ENCODE measurements at places on chromosomes 4 and X.

DNA sequence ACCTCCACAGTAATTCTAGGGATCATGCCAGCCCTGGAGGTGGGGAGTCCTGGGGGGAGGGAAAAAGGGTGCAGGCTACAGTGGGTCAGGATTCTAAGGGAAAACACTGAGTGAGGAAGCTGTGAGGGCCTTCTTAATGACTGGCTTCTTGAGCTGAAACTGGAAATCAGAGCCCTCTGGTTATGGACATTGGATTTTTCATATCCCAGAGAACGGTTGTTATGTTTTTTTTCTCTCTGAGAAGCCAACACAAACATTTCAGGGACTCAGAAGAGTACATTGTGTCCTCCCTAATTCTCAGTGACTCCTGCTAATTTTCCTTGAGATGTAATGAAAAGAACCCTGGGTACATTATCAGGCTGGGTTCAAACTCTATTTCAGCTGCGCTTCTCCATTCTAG lies 162.4 kb upstream of the PRDX4 start:
- DNase-seq = no peak

DNA sequence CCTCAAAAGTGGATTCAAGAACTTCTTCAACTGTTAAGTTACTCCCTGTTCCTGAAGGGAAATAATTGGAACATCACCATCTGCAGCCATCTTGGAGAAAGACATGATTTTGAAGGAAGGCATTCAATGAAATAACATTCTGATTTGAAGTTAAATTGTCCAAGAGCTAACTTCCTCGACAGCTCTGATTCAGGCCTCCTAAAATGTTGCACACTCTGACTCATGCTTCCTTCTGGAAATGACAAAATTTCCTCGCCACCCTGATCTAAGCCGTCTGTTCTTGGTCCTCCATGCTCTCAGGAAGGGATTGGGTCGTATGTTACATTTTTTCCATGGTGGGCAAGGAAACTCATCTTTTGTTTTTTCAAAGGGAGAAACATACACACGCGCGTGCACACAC lies 496.9 kb upstream of the DIPK2B start:
- DNase-seq = no peak

DNA sequence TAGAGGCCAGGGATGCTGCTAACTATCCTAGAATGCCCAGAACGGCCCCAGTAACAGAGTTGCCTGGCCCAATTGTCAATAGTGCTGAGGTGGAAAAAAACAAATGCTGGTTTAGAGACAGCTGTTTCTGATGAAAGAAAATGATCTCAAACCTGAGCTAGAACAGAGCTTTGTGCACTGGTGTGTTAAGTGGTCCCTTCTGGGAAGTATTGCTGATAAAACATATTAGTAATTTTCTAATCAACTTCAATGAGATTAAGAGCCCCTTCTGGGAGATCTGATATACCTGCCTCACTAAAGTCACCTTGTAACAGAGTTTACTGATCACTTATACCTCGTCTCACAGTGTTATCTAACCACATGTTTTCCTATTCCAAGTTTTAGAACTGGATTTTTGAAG lies 42.1 kb downstream of the SMPX start:
- DNase-seq = no peak

DNA sequence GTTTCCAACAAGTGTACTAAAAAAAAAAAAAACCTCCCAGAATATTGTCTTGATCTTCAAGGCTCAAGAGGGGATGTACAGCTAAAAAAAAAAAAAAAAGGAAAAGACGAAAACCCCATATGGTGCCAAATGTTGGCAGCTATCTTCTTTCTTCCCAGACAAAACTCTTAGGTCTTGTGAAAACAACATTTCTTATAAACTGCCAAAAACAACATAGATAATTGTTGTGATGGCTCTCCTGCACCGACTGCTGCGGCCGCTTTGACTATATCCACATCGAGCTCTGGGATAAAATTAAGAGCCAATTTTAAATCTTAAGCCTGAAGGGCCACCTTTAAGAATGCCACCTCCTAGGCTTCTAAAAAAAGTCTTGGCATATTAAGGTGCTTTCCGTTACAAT lies 23.5 kb downstream of the PDGFC start:
- no peak for DNase-seq

DNA sequence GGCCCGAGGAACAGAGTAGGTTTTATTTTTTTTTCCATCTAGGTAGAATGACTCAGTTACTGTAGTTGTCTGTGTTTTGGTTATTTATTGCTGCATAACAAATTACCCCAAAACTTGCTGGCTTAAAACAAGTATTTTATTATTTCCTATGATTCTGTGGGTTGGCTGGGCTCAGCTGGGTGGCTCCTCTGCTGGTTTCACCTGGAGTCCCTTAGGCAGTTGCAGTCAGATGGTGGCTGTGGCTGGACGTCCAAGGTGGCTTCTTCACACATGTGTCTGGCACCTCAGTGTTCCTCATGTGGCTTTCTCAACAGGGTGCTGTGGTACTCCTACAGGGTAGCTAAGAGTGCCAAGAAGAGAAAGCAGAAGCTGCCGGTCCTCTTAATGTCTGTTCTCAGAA lies 115.8 kb downstream of the PHEX start:
- DNase-seq = no peak

DNA sequence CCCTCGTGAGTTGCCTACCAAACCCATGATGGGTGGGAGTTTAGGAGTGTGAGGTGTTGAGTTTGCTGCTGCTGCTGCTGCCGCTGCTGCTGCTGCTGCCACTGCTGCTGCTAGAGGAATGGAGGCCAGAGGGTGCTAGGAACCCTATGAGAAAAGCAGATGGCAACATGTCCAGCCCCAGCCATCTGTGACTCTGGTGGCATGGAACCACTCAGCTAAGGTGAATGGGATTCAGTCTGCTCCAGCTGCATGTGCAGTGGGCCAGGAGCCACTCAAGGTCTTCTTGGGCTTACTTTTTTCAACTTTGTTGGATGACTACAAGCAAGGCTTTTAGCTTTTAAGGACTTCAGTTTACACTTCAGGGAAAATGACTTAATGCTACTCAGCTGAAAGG lies 103.8 kb downstream of the RTL5 start:
- DNase-seq = no peak

DNA sequence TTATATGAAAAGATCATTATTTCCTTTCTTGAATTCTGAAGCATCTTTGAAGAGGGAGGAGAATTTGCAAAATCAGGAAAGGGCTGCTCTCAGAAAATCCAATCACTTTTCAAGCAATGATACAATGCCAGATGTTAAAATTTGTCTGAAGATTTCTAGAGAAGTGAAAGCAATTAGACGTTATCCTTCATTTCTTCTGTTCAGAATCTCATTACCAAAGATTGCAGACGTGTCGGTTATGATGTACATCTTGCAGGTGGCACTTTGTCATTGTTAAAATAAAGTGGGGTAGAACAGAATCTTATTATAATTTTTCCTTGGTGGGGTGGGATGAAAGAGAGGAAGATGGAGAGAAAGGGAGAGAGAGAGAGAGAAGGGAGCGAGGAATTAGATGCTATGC lies 296.4 kb upstream of the STS start:
- no peak for DNase-seq

GRCh38 chr4:38889143-38889542 lies 21.5 kb downstream of the FAM114A1 start:
- DNase-seq = no peak

DNA sequence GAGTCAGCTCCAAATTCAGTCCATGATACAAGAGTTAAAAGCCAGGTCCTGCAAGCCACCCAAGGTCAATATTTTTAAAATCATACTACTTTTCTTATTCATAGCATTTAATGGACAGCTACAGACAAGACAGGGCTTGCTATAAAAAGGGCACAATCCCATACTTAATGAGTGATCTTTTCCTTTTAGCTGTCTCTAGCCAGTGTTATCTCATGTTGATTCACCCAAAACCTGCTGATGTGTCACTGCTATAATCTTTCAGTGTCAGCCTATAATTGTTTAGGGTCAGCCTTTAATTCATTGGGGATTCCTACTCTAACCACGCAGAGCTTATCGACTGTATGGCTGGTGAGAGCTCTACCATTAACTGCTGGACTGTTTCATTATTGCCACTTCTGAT lies 51.2 kb upstream of the HCCS start:
- DNase-seq = no peak

DNA sequence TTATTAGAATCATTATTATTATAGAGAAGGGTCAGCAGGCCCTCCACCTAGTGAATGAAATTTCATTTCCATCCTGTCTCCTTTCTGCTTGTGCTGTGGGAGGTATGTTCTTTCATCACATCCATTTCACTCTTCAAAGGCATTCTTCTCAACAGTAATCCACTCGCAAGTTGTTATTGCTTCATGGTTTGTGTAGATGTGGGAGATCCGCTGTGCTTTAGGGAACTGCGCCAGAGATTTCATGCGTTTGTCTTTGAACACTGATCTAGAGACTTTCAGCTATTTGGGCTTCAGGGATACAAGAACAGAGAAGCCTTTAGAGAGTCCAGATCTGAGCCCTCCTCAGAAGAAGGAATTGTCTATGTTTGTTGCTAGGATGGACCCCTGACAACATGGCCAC lies 53.5 kb upstream of the PUDP start:
- no peak for DNase-seq

DNA sequence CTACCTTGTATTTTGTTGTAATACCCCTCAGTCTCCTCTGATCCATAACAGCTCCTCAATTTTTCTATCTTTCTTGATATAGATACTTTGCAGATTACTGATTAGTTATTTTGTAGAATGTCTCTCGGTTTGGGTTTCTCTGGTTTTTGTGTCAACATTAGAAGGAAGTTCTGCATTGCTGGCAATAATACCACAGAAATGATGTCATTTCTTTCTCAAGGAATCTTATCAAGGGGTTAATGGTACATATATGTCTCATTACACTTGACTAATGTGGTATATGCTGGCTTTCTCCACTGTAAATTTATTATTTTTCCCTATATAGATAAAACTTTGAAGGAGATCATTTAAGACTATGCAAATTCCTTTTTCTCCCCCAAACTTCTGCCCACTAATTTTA lies 183.6 kb upstream of the DKK2 start:
- no peak for DNase-seq

GRCh38 chrX:82218361-82218760 lies 1016.5 kb downstream of the SH3BGRL start:
- DNase-seq = no peak

DNA sequence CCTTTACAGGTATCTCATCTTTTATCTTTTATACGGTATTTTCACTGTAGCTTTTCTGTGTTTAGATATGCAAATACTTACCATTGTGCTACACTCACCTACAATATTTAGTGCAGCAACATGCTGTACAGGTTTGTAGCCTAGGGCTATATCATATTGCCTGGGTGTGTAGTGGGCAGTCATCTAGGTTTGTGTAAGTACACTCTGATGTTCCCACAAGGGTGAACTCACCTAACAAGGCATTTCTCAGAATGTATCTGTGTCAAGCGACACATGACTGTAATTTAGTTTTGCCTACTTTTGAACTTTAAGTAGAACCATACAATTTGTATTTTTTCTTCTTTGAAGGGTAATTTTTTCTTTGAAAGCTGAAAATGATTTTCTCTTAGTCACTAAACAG lies 54.2 kb upstream of the SLC10A4 start:
- DNase-seq = no peak

- DNase-seq = no peak
These were observed 4.8 kb downstream of the CPE start for GRCh38 chr4:165383591-165384073.

GRCh38 chr4:165583341-165583740 lies 204.5 kb downstream of the CPE start:
- no peak for DNase-seq

DNA sequence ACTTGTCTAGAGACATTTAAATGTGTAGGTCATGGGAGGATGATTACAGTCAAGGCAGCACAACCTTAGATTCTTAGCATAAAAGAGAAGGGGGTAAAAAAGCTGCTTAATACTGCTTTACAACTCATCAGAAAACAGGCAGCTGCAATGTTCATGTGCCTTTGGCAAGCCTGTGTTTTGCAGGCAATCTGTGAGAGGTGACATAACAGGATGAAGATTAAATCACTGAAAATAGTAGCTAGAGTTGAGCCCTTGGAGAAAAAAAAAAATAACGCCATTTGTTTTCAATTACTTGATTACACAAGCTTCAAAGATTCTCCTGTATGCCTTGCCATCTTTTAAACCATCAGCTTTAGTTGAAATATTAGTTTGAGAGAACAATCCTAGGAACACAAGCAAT lies 847.6 kb upstream of the LCORL start:
- DNase-seq = no peak

- DNase-seq = no peak
These were observed 523.2 kb upstream of the IGFBP7 start for GRCh38 chr4:57633212-57633859.

GRCh38 chr4:97317671-97318070 lies 825.6 kb downstream of the STPG2 start:
- DNase-seq = no peak

DNA sequence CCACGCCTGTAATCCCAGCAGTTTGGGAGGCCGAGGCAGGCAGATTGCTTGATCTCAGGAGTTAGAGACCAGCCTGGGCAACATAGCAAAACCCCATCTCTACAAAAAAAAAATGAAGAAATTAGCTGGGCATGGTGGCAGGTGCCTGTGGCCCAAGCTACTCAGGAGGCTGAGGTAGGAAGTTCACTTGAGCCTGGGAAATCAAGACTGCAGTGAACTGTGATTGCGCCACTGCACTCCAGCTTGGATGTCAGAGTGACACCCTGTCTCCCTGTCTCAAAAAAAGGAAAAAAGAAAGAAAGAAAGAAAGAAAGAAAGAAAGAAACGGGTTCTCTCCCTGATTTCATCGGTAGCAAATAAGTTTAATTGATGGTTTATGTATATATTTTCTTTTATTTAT lies 64.6 kb upstream of the ESX1 start:
- no peak for DNase-seq

DNA sequence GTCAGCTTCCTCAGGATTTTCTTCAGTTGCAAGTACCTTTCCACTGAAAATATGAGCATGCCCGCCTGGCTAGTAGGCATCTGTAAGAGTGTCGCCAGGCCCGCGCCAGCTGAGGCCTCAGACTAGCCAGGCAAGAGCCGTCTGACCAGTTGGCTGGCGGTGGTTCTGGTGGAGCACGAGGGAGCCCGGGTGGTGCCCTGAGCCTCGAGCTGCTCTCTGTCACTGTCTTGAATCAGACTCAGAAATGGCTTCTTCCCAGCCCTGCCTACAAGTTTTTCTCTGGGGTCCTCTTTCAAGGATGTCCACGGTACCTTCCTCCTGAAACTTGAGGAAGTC lies 11.9 kb downstream of the GRPEL1 start:
- DNase-seq = no peak

DNA sequence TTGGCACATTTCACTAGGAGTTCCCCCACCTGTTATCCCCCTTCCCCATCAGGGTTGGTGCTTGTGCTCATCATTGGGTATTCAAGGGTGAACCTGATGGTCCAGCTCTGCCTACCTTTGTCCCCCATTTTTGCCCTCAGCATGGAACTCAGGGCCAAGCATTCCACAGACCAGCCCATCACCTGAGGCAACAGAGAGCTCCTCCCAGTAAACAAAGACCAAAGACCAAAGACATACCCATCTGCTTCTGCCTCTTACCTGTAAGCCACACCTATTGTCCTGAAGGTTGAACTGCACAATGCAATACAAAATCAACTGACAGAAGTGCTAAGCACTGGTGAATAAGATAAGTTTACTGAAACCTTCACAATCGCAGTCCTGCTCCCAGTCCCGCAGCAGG lies 237.5 kb downstream of the PAPSS1 start:
- DNase-seq = no peak

- no peak for DNase-seq
These were observed 86.1 kb downstream of the CENPC start for GRCh38 chr4:67459164-67459563.

- DNase-seq = no peak
These were observed 276.6 kb downstream of the BCOR start for GRCh38 chrX:39820938-39821708.

- no peak for DNase-seq
These were observed 561.5 kb downstream of the ANKRD50 start for GRCh38 chr4:124151031-124151430.

- DNase-seq = no peak
These were observed 986 bp downstream of the MTMR8 start for GRCh38 chrX:64394059-64394873.

All from NCI-H510A (cell line).